Liver (tissue), 10 donors: ENCODE measurements at places on chromosomes 16 and 17. TPM values are rescaled to one million over a fixed set of nuclear protein-coding genes. Genes with fewer than 3 reads are reported as not detected.

- peaks cover 3% of the 10 kb centered on the region for H3K4me1 ChIP-seq
- no peak overlapping the region for H3K27ac ChIP-seq
- H3K36me3 ChIP-seq: peaks cover 5% of the 10 kb centered on the region
- no peaks in the 10 kb centered on the region for H3K27me3 ChIP-seq
- DNase-seq: no peak
Observed at GRCh38 chr16:56514845-56515244, 5.0 kb downstream of the BBS2 start.

DNA sequence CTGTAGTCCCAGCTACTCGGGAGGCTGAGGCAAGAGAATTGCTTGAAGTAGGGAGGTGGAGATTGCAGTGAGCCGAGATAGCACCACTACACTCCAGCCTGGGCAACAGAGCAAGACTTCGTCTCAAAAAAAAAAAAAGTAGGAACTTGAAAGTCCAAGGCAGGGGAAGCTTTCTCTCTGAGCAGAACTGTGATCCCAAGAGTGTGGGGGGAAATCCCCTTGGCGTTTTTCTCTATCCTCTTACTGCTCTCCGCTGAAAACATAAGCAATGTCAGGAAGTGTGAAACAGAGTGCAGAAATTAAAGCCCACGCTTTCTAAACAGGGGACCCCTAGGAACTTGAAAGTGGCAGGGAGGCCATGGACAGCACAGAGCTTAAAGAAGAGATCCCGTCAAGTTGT lies 9.8 kb upstream of the CMTM3 start:
- no peak overlapping the region for H3K4me3 ChIP-seq
- H3K27me3 ChIP-seq: no peaks in the 10 kb centered on the region
- no peaks in the 10 kb centered on the region for H3K4me1 ChIP-seq
- H3K36me3 ChIP-seq: no peaks in the 10 kb centered on the region

DNA sequence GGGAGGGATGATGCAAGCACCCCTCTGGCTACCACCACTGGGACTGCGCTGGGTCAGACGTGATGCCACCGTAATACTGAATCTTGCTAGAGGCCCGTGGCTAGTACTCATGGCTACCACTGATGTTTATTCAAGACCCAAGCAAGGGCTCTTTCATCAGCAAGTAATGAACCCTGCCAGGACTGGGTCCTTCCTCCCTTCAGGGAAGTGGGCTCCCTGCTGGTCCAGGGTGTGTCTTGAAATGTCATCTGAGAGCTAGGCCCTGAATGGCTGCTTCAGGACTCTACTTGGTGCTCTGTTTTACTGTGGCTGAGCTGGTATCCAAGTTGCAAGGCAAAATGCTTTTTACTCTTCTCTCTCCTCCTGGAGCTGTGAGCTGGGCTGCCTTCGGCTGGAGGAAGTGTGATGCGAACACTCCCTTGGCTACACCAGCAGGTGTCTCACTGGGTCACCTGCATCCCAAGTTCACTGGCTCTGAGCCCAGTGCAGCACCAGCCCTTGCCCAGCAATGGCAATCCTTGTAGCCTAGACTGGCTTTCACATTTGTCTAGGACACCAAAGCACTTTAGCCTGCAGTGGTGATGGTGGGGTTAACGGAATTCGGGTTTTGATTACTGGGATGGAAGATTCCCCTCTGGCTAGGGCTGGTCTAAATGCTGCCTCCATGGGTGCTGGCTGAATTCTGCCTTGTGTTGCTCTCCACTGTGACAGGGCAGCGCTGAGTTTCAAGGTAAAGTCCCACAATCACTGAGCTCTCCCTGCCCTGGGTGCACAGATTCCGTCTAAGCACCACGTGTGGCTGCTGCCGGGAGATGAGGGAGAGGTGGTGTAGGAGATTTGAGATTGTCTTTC lies 98.6 kb downstream of the USP22 start:
- no peak overlapping the region for H3K4me3 ChIP-seq
- no peaks in the 10 kb centered on the region for H3K36me3 ChIP-seq
- no peaks in the 10 kb centered on the region for H3K4me1 ChIP-seq
- H3K27ac ChIP-seq: no peak overlapping the region

DNA sequence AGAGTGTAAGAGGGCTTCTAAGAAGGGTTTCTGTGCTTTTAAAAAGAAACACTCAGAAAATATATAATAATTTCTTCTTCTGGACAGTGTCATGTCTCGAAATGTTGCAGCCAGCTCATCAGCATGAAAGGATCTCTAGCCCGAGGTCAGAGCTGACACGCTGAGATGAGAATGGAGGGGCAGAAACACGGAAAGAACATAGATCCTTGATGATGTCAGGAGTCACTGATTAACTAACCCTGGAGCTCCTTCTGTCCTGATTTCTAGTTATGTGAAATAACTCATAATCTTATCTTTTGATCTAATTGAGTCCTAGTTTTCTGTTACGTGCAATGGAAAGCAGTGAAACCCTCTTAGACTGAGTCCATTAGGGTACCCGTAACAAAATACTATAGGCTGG lies 10.3 kb upstream of the TOX3 start:
- no peak overlapping the region for H3K27ac ChIP-seq
- peaks cover 8% of the 10 kb centered on the region for H3K4me1 ChIP-seq
- H3K4me3 ChIP-seq: no peak overlapping the region
- no peak for DNase-seq
- H3K27me3 ChIP-seq: no peaks in the 10 kb centered on the region

DNA sequence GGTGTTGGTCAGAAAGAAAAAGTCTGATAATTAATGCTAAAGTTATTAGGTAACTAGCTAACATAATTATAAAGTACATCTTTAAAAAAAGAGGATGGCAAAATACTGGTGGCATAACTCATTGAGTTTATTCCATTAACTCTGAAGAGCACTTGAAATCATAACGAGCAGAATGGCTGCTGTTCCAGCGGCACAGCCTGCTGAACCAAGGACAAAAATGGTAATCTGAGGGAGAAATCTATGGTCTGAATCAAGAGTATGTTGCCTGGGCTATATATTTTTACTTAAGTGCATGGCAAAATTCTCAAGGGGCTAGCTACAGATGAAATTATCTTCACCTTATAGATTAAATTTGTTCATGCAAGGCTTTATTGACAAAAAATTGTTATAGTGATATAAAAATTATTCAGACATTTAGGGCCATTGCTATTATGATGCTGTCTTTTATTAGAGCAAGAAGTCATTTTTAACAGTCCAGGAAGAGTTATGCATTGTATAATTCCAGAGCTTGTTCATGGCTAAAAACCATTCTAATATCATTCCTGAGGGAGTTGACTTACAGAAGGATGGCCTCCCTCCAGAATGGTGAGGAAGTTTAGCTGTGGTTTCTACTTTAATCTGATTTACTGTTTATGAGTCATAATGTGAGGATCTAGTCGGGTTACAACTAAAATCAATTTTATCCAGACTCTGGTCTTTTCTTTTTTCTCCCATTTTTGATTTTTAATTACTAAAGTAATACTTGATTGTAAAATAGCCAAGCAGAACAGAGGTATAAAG lies 41.4 kb upstream of the ANKFN1 start:
- H3K36me3 ChIP-seq: no peaks in the 10 kb centered on the region
- H3K4me3 ChIP-seq: no peak overlapping the region
- DNase-seq: no peak
- no peaks in the 10 kb centered on the region for H3K27me3 ChIP-seq

DNA sequence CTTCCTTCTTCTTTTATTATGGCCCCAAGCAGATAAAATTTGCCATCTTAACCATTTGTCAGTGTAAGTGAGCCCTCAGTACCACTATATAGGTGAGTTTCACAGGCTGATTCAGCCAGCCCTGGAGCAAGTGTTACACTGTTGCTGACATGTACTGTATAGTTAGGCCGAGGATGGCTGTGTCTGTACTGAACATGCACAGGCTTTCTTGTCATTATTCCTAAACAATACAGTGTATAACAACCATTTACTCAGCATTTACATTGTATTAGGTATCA lies 53.7 kb downstream of the AMFR start:
- peak overlapping the region; percentile 69 for H3K27ac ChIP-seq
- no peaks in the 10 kb centered on the region for H3K27me3 ChIP-seq
- peaks cover 28% of the 10 kb centered on the region for H3K4me1 ChIP-seq

RHBDL3 gene
- not detected for polyA plus RNA-seq

ABCC12 gene
- polyA plus RNA-seq: not detected

KRT31 gene
- polyA plus RNA-seq: not detected

DNA sequence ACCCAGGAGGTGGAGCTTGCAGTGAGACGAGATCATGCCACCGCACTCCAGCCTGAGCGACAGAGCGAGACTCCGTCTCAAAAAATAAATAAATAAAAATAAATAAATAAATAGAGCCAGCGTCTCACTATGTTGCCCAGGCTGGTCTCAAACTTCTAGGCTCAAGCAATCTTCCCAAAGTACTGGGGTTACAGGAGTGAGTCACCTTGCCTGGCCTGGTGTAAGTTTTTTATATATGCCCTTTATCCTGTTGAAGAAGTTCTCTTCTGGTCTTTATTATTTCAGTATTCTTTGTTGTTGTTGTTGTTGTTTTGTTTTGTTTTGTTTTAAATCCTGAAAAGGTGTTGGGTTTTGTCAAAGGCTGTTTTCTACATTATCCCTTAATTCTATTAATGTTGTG lies 30.1 kb upstream of the ABCC1 start:
- H3K27ac ChIP-seq: no peak overlapping the region
- no peaks in the 10 kb centered on the region for H3K36me3 ChIP-seq
- H3K27me3 ChIP-seq: no peaks in the 10 kb centered on the region
- H3K4me1 ChIP-seq: no peaks in the 10 kb centered on the region
- no peak overlapping the region for H3K4me3 ChIP-seq
- DNase-seq: no peak

DNA sequence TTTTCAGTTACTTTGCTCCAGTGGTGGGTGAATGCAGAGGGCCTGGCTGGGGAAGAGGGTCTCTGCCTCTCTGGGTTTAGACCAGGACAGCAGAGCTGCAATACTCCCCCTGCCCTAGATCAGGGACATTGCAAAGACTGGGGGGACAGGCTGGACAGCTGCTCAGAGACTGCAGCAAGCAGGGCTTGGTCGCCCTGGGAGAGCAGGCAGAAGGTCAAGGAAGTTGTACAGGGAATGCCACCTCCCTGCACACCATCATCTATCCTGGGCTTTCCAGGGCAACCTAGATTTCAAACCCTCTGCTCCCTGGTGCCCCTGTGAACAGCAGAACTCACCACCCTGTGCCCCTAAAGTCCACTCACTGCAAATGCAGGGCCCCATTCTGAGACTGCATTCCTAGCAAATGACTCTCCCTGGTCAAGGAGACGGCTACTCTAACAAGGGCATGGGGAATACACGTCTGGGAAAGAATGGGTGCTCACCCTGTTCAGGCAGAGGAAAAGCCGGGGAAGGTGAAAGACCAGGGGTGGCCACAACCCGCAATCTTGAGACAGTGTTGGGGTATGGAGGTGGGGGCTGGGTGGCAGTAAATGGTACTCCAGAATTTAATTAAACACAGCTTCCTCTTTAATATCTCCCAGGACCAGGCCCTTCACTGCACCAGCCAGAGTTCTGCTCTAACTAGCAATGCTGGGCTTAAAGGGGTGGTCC lies 1.0 kb downstream of the KIFC3 start:
- H3K27me3 ChIP-seq: no peaks in the 10 kb centered on the region
- peaks cover 72% of the 10 kb centered on the region for H3K4me1 ChIP-seq
- no peaks in the 10 kb centered on the region for H3K36me3 ChIP-seq
- H3K27ac ChIP-seq: peak overlapping the region; percentile 72
- DNase-seq: no peak

DNA sequence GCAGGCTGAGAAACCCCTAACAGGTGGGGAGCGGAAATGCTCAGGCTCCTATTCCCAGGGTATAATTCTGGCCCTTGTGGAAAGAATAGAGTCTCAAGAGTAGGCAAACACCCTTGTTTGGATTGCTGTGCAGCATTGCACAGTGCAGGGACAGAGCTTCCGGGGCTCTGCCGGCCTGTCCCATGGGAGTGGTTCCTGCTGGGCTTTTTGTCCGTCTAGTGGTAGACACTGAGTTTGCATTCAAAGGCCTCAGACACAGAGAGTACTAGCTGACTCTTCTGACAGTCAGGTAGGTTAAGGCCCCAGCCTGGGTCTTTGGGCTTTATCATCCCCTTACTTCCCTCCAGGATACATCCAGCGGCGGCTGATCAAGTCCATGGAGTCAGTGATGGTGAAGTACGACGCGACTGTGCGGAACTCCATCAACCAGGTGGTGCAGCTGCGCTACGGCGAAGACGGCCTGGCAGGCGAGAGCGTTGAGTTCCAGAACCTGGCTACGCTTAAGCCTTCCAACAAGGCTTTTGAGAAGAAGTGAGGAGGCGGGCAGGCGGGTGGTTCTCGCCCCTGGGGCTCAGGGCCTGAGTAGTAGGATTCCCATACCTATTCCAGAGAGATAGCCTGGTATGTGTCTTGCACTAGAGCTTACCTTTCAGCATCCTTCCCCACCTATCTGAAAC lies 18.1 kb downstream of the POLR2A start:
- H3K27me3 ChIP-seq: no peaks in the 10 kb centered on the region
- peaks cover 76% of the 10 kb centered on the region for H3K36me3 ChIP-seq
- DNase-seq: no peak
- H3K27ac ChIP-seq: no peak overlapping the region
- no peaks in the 10 kb centered on the region for H3K4me1 ChIP-seq

ABAT gene
- polyA plus RNA-seq: 81.6 TPM

- no peaks in the 10 kb centered on the region for H3K27me3 ChIP-seq
- H3K4me3 ChIP-seq: no peak overlapping the region
- H3K27ac ChIP-seq: no peak overlapping the region
- H3K36me3 ChIP-seq: no peaks in the 10 kb centered on the region
- peaks cover 24% of the 10 kb centered on the region for H3K4me1 ChIP-seq
Observed at GRCh38 chr17:60351012-60351695, 40.8 kb downstream of the USP32 start.

CAVIN1 gene
- 6.5 TPM for polyA plus RNA-seq

DNA sequence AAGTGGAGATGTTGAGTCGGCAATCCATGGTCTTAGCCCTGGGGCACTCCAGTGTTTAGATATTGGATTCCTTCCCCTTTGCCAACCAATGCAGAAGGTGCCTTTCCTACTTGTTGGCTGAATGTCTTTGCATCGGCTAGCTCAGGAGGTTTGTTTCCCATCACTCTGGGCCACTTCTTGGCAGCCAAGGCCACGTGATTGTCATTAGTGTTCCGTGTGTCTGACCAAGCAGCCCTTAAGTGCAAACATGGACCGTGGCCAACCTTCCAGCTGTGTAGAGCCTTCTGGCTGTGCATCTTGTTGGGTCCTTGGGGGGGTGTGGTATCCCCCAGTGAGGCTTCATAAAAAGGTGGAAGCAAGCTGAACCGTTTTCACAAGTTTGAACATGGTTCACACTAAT lies 66.0 kb downstream of the GNAO1 start:
- H3K4me1 ChIP-seq: peaks cover 14% of the 10 kb centered on the region
- H3K4me3 ChIP-seq: no peak overlapping the region
- H3K27ac ChIP-seq: peak overlapping the region; percentile 45
- no peak for DNase-seq
- H3K36me3 ChIP-seq: no peaks in the 10 kb centered on the region
- H3K27me3 ChIP-seq: no peaks in the 10 kb centered on the region

PRSS53 gene
- polyA plus RNA-seq: 1.6 TPM

KRT20 gene
- not detected for polyA plus RNA-seq

MGAT5B gene
- not detected for polyA plus RNA-seq

- H3K4me1 ChIP-seq: no peaks in the 10 kb centered on the region
- DNase-seq: no peak
- no peak overlapping the region for H3K27ac ChIP-seq
- no peak overlapping the region for H3K4me3 ChIP-seq
- peaks cover 14% of the 10 kb centered on the region for H3K36me3 ChIP-seq
- no peaks in the 10 kb centered on the region for H3K27me3 ChIP-seq
Observed at GRCh38 chr17:51078009-51078592, 42.6 kb downstream of the SPAG9 start.
